ENCODE measurements at places on chromosomes 11 and 22.

DNA sequence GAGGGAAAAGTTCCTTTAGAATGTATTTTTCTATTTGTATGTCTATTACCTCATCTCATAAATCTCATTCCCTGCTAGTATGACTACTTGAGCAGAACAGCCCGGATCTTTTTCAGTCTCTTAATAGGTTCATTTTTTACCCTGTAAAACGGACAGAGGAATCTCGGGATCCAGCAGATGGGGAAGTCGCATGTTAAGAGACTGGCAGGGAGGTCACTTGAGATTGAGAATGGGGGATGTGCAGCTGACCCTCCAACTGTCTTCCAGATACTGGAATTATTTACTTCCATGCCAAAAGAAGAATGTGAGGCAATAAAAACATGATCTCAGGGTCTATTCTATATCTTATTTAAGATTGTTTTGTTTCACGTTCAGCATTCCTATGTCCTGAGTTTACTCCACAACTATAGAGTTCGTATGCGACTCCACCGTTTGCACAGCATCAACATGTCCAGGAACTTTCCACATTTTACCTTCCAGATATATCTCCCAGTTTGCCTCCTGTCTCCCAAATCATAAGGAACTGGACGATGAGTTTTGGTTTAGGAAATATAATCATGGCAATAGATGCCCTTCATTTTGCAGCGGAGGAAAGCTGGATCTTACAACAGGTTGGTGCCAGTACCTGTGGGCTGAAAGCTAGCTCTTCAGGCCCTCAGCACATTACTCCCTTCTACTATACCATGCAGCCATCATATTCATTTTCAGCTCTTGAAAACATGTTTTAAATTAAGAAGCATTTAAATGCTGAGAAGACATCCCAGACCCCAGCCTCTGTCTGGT, 181.5 kb downstream of the MAML2 start:
- no peak for DNase-seq

GRCh38 chr11:28108958-28109357, 770 bp downstream of the METTL15 start:
- peak; percentile 40 for DNase-seq

- no peak for DNase-seq
These were observed 89.6 kb downstream of the SERGEF start for GRCh38 chr11:17923217-17923616.

DNA sequence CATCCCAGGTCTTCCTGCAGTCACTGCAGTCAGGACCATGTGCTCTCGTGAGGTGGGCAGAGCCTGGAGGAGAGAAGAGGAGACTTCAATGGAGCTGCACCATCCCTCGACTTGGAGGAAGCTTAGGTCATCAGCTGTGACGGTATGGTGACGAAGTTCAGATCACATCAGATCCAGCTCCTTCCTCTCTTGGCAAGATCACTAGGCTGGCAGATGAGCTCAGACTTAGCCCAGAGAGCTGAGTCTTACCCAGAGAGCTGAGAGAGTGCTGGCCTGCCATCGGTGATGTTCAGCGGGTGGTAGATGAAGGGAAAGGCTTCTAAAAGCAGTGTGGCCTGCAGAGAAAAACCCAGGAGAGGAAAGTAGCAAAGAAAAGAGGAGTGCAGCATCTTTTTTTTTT, 1.8 kb upstream of the SLC15A3 start:
- DNase-seq = no peak

GRCh38 chr11:57588046-57588710, 9.3 kb upstream of the SERPING1 start:
- DNase-seq = no peak

GRCh38 chr22:41382098-41382578, 396 bp downstream of the TEF start:
- no peak for DNase-seq

DNA sequence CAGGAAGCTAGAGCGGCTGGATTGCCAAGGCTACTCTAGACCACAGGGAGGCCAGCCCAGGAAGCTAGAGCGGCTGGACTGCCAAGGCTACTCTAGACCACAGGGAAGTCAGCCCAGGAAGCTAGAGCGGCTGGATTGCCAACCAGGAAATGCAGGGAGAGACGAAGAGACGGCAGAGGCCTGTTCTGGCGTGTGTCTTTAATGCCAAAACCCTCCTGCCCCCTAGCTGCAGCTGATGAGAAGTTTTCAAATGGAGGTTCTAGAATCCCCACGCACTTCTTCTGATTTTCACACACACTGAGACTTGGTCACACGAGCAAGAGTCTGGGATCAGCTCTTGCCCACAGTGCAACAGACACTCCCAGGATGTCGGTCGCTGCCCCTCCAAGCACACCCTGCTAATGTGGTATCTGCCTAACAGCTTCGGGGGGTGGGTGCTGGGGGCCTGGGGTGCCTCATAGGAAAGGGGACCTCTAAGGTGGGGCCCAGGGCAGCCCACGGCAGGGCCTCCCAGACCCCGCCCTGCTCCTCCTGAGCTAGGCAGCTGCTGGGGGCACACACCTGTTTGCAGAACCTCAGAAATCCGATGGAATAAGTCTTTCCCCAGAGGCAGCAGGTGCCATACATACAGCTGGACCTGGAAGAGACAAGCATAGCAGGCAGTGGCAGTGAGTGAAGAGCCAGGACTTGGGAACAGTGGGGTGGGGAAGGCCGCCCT, 28.5 kb downstream of the MAFF start:
- no peak for DNase-seq

- DNase-seq = no peak
These were observed 47.0 kb upstream of the SUSD2 start for GRCh38 chr22:24134090-24134846.

DNA sequence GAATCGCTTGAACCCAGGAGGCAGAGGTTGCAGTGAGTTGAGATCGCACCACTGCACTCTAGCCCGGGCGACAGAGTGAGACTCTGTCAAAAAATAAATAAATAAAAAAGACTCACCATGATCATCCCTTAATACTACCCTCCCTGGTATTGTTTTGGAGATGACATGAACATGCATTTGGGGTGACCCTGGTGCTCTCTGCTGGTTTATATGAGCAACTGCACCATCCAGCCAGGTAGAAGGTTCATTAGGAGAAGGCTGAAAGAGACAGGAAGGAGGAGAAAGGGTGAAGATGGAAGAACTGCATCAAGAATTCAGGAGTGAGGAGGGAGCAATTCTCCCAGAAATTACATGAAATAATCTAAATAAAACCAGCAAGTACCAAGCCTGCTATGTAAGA, 37.8 kb downstream of the SLC5A1 start:
- DNase-seq = peak; percentile 20

- no peak for DNase-seq
These were observed 39.4 kb downstream of the SBF1 start for GRCh38 chr22:50435291-50436014.

- DNase-seq = no peak
These were observed 799.6 kb upstream of the ARHGAP42 start for GRCh38 chr11:99887481-99887880.

DNA sequence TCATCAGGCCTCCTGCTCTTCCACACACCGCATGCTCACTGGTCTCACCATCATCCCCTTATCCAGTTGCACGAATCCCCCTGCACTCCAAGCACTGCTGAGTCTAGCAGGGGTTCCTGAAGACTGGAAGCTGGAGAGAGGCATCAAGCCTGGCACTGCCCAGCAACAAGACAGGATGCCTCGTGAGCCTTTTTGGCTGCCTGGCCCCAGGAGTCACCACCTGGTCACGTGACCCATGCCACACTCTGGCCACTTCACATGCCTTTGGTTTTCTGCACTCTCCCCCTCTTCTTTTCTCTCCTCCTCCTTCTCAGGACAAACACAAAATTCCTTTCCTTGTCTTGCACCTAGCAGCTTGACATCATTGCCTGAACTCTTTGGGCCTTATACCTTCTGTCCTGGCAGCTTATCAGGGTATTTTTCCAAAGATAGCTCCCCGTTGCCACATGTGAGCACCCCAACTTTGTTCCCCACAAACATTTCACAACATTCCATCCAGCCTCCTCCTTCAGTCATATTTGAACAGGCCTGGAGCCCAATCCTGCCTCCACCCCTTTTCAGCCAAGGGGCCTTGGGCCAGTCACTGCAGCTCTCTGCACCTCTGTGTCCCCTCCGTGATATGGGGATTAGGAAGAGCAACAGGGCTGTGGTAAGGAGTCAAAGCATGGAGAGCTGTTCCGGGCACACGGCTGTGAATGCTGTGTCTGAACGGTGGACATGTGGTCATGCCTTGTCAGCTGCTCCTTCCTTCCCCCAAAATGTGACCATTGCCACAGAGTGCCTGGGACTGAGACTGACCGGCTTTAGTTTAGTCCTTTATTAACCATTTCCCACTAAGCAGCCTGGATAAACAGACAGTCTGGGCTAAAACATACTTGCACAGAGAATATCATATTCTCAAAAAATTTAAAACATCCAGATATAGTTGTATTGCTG, 2.8 kb upstream of the PACSIN2 start:
- DNase-seq = no peak

GRCh38 chr11:3107608-3108182, 50.5 kb upstream of the CARS1 start:
- DNase-seq = no peak

DNA sequence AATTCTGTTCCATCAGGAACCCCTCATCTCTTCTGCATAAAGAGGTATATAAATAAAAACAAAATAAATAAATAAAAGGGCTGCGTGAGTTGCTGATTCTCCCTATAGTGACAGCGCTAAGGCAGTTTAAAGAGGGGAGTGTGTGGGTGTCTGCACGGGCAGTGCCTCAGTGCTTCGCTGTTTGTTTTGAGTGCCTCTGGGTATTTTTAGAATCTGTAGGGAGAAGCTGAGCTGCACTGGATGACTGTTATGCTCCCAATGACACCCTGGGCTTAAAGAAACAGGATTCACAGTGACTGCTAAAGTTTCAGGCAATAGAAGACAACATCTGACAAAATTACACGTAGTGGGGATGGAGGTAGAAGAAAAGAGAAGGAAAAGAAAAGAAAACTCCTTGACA, 38.8 kb downstream of the SLC1A2 start:
- no peak for DNase-seq

DNA sequence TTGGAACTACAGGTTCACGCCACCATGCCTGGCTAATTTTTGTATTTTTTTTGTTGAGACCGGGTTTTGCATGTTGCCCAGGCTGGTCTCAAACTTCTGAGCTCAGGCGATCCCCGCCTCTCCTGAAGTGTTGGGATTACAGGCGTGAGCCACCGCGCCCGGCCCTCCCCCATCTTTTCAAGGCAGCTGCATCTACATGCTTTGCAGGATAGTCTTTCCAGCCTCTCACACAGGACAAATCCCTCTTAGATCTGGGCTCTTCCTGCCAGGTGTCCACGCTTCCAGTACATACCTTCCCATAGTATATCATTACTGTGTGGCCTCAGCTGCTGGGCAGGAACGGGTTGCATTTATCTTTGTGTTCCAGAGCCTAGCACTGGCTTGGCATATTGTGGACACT, 49.7 kb downstream of the C11orf96 start:
- DNase-seq = no peak

- DNase-seq = no peak
These were observed 12.1 kb upstream of the ELFN2 start for GRCh38 chr22:37439347-37439746.

GRCh38 chr22:43438666-43439347, 27.0 kb downstream of the MPPED1 start:
- DNase-seq = no peak

- DNase-seq = no peak
These were observed 2.0 kb downstream of the PRDM10 start for GRCh38 chr11:130000552-130001176.

DNA sequence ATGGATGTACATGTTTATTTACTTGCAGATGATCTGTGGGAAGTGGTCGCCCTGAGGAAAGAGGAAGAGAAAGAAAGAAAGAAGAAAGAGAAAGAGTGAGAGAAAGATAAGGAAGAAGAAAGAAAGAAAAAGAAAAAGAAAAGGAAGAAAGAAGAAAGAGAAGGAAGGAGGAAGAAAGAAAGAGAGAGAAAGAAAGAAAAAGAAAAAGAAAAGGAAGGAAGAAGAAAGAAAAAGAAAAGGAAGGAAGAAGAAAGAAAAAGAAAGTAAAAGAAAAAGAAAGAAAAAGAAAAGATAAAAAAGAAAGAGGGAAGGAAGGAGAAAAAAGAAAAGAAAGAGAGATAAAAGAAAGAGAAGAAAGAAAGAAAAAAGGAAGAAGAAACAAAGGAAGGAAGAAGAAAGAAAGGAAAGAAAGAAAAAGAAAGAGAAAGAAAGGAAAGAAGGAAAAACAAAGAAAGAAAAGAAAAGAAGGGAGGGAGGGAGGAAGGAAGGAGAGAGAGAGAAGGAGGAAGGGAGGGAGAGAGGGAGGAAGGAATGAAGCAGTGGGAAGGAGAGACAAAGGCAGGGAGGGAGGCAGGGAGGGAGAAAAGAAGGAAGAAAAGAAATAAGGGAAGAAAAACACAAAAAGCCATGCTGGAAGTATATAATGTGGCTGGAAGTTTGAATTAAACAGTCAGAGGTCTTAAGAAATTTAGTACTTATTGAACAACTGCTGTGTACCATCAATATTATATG, 976.6 kb downstream of the FAM181B start:
- no peak for DNase-seq

DNA sequence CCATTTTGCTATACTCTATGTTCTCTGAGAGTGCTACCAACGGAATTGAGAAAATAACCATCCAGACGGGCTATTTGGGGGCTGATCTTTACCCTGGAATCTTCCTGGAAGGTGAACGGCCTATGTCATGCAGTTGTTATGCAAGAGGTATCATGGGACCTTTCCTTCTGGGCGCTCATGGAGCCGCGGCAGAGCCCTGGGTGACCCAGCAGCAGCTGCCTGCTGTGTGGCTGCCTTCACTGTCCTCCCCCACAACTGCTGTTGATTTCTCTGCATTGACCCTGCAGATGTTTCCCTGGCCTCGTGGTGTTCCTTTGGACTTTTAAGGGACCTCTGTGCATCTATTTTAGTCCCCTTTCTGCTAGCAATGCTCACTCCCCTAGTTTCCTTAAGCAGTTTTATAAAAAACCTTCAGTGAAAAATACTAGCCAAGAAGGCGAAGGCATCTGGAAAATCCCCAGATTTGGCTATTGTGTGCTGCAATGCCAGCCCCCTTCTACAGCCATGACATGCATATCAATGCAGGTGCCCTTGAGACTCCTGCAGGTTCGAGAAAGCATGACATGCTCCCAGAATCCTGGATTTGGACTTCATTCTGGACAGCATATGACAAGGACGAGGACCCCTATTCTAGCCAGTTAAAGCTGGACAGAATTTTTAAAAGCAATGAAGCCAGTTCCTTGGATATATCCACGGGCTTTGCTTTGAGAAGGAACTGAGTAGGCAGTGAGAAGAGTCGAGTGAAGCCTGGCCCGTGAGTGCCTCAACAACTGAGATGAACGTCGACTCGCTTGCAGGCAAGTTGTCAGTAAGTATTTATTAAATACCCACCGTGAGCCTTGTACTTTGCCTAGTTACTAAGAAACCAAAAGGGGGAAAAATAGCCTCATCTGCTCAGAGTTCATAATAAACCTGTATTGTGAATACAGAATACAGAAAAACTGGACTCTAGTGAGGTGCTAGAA, at the start of gene SLC25A18:
Gene SLC25A18 (plus strand): TSS at position 593 of the 965 bp plus-strand sequence. CDS start 16,447 bp downstream, outside the sequence.
- no peak for DNase-seq

GRCh38 chr11:1927848-1928469, 8.5 kb downstream of the TNNT3 start:
- no peak for DNase-seq

DNA sequence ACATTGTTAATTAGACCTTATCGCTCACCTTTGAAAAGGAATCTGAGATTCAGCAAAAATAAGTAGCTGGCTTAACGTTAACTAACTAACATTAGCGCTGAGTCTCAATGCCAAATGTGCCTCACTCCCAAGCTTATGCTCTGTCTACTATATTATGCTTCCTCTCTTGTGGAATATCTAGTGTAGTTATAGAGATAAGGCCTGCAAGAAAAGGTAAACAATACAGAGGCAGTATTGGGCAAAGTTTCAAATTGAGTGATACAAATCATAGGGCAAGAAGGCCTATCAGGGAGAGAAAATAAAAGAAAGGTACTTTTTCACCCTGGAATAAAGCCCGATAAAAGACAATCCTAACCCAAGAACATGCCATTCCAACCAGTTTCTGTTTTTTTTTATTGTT, 61.6 kb upstream of the SLC17A6 start:
- no peak for DNase-seq

Measured in PC-9 (cell line).